ENCODE measurements at places on chromosomes 7 and 10.

GRCh38 chr7:70426249-70426880 lies 705.6 kb upstream of the GALNT17 start:
- no peak for DNase-seq

GRCh38 chr7:147014286-147014955 lies 897.8 kb downstream of the CNTNAP2 start:
- no peak for DNase-seq

DNA sequence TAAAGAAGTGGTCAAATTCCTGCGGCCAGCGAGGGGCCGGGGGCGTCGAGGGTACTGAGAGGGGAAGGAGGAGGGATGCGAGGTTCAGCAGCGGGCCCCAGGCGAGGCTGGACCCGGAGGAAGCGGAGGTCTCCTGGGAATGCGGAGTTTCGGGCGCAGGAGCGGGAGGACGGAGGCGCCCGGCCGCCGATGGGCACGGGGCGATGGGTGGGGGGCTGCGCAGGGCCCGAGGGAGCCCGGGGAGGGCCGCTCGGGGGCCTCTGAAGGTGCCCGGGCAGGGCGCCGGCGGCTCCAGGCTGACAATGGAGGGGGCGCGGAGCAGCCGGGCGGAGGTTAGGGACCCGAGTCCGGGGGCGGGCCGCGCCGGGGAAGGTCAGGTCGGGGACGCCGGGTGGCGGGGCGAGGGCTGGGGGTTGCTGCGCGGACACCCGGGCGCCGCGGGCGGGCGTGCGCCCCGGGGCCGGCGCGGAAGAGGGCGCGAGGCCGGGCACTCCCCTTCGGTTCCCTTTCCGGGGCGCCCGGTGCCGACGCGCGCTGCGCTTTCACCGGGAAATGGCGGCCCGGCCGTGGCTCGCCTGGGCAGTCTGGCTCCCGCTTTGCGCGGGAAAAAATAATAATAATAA lies 683 bp downstream of the MACROH2A2 start:
- no peak for DNase-seq

DNA sequence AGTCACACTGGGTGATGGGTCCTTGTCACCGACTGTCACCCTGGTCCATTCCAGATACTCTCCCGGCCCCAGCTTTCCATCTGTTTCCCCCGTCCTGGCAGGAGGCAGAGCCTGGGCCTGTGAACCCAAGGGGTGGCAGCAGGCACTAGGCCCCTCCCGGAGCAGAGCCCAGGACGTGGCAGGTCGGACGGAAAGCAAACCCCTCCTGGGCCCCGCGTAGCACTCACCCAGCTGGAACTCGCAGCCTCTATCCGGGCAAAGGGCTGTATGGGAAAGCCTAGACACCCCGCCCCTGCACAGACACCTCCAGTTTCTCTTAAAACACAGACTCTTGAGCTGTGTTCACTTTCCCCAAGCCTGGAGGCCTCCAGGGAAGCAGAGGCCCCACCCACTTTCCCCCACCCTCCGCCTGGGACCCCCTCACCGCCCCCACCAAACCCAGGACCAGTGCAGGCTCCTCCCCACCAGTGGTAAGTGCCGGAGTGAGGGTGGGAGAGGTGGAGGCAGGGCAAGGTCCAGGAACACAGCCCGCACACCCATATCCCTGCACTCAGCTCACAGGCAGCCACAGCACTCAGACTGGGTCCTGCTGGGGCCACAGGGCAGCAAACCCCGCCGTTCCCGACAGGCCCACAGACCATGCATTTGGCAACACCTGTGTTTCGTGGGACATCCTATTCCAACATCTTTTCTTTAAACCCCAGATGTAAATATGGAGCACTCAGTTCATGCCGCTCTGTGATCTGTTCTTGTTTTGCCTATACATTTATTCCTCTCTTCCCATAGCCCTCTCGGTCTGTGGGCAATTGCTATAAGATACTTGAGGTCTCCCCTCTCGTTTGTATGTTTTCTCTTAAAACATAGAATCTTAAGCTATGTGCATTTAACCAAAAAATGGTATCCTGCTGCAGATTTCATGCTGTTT lies 98.2 kb upstream of the PDGFA start:
- no peak for DNase-seq

DNA sequence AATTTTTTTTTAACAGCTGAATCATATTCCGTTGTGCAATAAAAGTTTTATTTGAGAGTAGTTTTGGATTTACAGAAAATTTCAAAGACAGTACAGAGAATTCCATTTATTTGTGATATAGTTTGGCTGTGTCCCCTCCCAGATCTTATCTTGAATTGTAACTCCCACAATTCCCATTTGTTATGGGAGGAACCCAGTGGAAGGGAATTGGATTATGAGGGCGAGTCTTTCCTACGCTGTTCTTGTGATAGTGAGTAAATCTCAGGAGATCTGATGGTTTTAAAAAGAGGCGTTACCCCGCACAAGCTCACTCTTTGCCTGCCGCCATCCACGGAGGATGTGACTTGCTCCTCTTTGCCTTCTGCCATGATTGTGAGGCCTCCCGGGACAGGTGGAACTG lies 228.0 kb upstream of the MAGI2 start:
- DNase-seq: no peak

GRCh38 chr10:130026670-130027456 lies 62.8 kb upstream of the EBF3 start:
- no peak for DNase-seq

DNA sequence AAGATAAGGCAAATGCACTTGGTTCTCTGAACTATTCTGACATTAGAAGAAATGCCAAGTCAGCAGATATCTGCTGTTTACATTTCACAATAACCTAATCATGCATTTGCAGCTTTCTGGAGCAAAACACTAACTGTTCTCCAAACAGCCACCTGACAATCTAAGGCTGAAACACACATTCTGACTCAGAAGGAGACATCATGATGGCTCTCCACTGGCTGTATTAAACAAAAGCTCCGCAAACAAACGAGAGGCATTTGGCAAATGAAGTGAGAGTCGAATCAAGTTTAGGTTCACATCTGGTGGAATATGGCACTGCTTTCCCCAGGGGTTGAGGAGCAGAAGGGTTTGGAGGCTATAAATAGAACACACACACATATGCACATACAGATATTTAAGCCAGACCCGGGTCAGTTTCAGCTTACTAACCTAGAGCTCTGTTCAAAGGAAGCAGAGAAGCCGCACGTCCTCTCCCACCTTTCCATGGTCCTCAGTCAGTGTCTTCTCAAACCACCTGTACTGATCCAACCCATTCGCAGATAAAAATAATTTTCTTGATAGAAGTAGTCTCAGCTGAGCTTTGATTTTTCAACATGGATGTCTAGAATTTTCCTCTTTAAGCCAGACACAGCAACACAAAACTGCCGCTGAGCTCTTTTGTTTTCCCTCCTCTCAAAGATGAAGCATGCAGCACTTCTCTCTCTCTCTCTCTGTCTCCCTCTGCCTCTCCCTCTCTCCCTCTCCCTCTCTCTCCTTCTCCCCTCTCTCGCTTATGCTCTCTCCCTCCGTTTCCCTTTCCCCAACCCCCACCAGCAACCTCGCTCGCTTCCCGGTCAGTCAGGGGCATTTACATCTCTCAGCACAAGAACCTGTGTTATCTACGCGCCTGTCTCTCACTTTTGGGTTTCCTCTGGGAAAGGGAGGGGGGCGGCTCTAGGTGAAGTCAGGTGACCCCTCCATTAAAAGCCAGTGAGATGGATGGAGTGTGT lies 682.8 kb downstream of the MAGI2 start:
- no peak for DNase-seq

- no peak for DNase-seq
Measured at GRCh38 chr10:116038259-116038658, 234.7 kb downstream of the GFRA1 start.

DNA sequence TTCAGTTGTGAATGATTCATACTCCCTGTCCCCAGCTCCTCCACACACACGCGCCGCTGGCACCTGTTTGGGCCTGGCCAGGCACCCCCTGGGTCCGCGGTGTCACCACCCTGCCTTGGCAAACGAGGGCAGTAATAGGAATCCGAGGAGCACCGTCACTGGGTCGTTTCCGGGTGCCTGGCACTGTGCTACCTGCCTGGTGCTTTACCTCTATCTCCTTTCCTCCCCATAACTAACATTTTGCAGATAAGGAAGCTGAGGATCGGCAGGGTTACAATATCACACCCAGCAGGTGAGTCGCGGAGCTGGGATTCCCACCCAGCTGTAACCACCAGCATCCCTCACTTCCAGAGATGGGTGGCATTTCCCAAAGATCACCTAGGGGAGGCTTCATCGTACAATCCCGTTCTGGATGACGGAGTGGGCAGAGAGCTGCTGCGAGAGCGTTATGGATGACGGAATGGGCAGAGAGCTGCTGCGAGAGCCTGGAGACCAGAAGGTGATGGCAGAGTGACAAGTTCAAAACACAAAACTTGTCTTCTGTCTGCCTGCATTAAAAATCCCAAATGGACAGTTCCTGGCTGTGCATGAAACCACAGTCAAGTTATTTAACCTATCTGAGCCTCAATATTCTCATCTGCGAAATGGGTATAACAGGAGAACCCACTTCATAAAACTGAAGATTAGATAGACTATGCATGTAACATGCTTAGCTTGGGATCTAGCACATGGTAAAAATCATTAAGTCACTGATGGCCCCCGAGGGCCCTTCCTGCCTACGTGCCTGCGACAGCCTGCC lies 1.1 kb upstream of the HSPA12A start:
- DNase-seq: no peak

DNA sequence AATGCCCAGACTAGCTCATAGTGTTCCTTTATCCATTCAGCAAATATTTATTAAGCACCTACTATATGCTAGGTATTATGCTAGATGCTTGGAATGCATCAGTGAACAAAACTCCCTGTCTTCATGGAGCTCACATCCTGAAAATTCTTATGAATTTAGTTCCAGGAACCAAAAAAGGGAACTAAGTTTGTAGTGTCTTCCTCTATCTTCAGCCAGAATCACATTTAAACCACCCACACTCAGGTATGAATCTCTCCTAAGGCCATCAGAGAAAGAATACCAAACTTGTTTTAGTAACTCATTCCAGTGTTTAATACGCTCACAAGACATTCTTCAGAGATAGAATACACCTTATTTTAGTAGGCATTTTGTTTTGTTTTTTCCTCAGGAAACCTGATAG lies 10.1 kb upstream of the EGR2 start:
- DNase-seq: no peak

DNA sequence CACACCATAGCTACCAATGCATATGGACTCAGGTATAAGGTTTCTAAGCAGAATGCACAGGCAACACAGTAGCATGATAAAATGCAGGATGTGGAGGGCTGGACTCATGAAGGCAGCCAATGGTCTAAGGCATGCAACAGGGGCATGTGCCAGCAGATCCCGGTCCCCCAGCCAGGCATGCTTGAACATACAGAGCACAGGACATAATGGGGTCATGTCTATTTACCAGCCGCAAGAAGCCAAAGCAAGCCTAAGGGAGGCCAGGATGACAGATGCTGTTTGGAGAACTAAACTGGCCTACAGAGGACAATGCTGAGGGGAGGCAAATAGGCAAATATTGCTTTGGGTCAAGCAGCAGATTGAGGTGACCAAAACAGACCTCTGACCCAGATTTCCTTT lies 60.0 kb upstream of the PDLIM1 start:
- no peak for DNase-seq

GRCh38 chr7:30445770-30446169 lies 32.8 kb downstream of the NOD1 start:
- DNase-seq: no peak

DNA sequence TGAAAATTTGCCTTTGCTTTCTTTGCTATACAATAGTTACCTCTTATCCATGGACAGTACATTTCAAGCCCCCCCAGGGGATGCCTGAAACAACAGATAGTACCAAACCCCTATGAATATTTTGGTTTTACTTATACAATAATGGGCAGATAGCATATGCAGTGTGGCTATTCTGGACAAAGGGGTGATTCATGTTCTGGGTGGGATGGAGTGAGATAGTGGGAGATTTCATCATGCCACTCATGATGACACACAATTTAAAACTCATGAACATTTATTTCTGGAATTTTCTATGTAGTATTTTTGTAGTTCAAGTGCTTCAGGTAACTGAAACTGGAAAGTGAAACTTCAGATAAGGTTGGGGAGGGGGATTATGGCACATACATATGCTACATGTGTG lies 12.0 kb downstream of the STARD3NL start:
- DNase-seq: no peak

DNA sequence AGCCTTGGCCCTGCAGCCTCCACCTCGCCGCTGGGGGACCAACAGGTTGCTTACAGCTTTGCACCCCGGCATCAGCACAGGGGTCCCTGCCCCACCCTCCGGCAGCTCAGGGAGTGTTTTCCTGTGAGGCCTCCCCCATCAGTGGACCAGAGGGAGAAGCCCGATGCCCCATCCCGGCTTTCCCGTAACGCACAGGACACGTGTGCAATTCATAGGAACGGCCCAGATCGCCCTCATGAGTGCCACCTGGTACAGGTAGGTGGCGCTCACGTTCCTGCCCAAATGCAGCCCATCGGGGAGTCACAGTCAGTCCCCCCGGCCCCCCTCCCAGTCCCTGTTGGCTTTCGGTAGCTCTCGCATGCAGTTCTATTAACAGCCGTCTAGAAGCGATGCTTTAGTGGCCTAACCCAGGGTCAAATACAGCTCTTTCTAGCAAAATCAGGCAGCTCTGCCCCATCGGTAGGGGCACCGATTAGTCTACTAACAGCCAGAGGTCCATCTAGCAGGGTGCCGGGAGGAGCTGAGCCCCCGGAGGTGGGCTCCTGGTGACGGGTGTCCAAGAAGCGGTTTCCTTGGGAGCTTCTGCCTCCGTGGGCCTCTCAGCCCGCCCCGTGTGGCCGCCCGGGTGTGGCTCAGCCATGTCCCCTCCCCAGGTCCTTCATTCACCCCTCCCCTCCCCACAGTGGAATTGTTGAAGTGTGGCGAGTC lies 48.4 kb upstream of the GTF2IRD1 start:
- no peak for DNase-seq

DNA sequence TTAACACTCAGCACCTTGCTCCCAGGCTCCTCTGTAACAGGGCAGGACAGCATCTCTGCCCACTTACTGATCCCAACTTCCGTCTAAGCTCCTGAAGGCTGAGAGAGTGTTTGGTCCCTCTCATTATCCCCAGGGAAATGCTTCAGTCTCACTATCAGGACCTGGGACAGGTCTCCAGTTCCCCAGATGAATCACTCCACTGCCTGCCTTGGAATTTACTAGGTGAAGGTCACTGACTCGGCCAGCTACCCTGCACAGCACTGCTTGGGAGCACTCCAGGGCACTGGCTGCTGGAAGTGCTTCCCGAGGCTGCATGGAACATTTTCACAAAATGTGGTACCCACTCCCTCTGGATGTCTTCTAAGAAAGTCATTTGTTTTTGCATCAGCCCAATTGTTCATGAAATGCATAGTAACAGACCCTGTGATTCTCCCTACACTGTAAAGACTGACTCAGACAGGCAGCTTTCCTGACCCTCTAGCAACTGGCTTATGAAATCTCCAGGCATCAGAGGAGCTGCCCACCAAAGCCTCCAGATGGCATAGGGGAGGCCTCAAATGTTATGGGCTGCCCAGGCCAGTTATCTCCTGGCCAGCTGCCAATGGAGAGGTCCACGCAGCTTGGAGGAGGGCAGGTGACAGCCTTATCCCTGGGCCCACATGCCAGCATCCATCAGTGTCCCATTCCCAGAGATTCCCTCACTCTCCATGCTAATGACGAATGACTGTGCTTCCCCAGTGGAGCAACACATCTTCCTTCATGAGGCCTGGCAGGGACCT lies 89.1 kb downstream of the GFRA1 start:
- DNase-seq: no peak

- DNase-seq: no peak
Measured at GRCh38 chr10:83862723-83863122, 276.6 kb upstream of the GHITM start.

Measured in hematopoietic multipotent progenitor cell treated with erythropoietin and hydrocortisone succinate and interleukin-3 and kit ligand, for 17 days (in vitro differentiated cells).